H9 (cell line): ENCODE measurements at places on chromosomes 11 and 22. TPM values are rescaled to one million over a fixed set of nuclear protein-coding genes. Genes with fewer than 3 reads are reported as not detected.
A peak's percentile ranks its signal among the peaks of the same experiment; 100 is the strongest.

- DNase-seq = no peak
These were observed 20.8 kb downstream of the KCNA4 start for GRCh38 chr11:29996016-29996415.

DNA sequence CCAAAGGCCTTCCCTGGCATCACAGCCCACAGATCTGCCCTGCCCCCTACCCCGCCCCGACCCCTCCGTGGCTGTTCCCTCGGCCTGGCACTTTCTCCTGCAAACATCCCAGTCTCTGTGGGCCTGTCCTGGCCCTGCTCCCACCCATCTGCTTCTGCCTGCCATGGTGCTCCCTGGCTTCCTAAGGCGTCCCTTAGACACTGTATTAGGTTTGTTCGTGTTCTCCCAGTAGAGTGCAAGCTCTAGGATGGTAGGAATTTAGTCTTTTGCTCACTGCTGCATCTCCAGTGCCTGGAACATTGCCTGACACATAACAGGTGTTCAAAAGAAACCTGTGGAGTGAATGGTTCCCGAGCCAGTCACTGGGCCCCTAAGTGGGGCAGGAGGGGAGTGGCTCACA lies 69.6 kb upstream of the PITPNB start:
- DNase-seq = peak; percentile 15

Gene NLRP14
- total RNA-seq = 0.07 TPM in 1 of 2 replicates, not detected in the other

DNA sequence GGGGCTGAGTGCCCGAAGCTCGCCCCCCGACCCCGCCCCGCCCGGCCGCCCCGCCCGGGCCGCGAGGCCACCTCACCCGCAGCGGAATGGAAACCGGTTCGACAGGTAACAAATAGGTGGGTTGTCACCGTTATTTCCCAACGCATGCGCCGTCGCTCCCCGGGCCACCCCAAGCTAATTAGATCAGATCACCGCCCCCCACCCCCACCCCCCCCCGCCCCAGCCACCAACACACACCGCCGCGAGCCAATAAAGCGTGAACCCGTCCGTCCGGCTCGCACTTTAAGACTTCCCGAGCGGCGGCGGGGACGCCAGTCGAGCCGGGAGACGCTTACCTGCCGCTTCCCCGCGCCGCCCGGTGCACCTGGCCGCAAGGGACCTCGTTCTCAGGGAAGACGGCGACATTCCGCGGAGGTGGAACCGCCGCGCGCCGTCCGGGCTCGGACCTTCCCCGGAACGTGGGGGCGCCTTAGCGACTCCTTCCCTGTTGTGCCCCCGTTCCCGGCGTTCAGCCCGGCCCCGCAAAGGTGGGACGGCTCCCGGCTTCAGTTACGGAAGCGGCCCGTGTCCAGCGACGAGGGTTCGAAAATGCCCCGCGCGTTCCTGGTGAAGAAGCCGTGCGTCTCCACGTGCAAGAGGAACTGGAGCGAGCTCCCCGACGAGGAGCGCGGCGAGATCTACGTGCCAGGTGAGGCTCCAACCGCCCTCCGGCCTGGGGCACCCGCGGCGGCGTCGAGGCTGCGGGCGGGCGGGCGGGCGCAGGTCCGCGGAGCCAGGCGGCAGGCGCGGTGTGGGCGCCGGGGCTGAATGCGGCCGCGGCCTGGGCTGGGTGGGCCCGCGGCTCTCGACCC lies at the start of gene OVOL1:
Gene OVOL1 (plus strand): TSS at position 278 of the 851 bp plus-strand sequence. CDS start 311 bp downstream, at position 589.
- DNase-seq = peak; percentile 88

DNA sequence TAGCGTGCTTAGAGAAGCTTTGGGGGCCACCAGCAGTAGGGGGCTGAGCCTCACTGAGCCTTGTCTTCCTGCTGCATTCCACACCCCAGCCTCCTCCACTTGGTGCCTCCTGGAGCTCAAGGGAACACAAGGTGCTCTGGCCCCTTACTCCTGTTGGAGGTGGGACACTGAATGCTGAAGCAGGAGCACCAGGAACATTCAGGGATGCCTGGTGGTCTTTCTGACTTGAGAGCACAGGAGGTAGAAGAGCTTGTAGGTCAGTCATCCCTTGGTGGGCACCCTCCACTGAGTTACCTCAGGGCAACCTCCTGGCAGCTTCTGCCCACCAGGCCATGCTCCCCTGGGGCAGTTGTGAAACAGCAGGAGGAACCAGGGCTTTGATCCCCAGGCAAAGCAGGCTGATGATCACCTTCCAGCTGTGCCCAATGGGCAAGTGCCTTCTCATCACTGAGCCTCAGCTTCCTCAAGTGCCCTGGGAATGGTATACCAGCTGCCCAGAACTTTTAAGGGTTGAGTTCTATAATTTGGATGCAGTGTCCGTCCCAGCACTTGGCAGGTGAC lies 50.1 kb downstream of the CABIN1 start:
- DNase-seq = no peak

Gene ST14
- 22.4 and 22.9 TPM in 2 replicates for total RNA-seq

Gene GLB1L2
- total RNA-seq = 2.0 and 2.4 TPM in 2 replicates

Gene PRR33
- total RNA-seq = not detected in 2 replicates

Gene DKK3
- total RNA-seq = 16.2 and 17.1 TPM in 2 replicates

DNA sequence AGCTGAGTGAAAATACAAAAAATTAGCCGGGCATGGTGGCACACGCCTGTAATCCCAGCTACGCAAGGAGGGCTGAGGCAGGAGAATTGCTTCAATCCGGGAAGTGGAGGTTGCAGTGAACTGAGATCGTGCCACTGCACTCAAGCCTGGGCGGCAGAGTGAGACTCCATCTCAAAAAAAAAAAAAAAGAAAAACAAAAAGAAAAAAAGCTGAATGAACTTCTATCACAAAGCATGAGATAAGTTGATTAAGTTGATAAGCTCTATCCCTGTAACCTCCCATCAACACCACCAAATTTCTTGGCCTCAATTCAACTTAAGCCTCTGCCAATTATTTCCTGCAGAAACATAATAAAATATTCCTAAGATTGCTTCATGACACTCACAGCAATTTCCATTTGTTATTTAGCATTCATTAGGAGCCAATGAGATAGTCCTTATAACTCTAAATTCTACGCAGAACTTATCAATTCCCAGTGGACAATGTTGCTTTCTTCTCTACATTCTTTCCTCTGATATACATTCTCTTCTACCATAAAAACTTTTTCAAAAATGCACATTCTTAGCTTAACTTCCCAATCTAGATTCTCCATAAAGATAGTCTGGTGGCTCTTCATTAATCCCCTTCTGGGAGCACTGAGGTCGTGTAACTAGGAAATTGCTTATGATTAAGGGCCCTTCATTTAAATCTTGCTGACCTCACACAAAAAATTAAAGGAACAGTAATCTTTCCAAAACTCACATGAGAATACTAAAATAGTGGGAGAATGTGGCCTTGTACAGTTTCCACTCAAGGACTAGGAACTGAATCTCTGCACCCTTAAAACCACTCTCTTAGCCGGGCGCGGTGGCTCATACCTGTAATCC lies 2.9 kb downstream of the AMBRA1 start:
- no peak for DNase-seq

Gene CYTH4
- total RNA-seq = not detected in 2 replicates

DNA sequence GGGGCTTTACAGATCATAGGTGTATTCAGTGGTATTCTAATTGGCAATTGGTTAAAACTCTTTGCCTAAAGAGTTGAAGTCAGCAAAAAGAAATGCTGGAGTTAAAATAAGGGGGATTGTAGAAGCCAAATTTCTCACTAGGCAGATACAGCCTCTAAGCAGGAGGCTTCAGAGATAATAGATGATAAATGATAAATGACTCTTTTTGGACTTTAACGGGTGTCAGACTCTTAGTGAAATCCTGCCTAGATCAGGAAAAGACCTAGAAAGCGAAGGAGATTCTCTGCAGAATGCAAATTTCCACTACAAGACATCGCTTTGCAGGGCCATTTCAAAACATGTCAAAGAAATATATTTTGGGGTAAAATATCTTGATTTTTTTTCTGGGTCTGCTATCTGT lies 182.8 kb downstream of the FAM76B start:
- DNase-seq = no peak

- no peak for DNase-seq
These were observed 107.8 kb upstream of the MTNR1B start for GRCh38 chr11:92861634-92862033.

DNA sequence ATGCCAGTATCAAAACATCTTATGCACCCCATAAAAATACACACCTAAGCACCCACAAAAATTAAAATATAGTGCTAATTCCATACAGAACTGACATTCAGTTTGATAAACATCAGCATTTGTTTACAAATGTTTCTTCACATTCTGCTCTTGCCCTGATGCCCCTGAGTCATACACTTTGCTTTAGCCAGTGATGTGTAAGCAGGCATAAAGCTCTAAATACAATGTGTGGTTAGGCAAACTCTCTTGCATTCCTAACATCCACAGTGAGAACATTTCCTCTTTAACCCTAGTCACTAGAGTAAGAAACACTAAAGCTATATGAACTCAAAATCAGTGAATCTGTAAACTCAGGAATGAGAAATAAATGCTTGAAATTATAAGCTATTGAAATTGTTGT lies 1060.7 kb downstream of the FAM181B start:
- DNase-seq = no peak

DNA sequence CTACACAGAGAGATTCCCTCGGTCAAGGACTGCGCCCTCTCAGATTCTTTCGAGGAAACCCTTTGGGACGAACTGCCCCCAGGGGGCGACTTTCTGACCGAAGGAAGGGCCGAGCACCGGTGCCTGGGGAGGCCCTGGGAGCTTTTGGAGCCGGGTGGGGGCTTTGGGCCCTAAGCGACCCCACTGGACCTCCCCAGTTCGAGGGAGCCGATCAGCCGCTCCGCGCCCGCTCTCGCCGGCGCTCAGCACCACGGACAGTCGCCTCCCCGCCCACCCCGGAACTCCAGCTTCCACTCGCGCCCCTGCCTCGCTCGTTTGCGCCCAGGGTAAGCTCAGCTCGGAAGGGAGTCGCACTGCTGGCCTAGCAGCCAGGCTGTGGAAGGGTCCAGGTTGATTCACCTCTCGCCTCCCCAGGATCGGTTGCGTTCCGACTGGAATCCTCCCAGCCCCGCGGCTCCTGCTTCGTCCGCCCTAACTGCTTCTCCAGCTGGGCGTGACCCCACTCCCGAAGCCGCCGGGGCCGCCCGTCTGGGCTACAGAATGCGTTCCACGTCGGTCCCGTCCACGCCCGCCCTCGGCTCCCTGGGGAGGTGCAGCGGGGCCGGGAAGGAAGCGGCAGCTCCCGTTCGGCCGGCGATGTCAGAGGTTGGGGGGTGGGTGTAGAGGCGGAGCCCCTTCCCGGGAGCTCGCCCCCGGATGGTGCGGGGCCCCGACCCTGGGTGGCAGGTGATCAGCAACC lies 428 bp downstream of the SCN3B start:
- peak; percentile 66 for DNase-seq

DNA sequence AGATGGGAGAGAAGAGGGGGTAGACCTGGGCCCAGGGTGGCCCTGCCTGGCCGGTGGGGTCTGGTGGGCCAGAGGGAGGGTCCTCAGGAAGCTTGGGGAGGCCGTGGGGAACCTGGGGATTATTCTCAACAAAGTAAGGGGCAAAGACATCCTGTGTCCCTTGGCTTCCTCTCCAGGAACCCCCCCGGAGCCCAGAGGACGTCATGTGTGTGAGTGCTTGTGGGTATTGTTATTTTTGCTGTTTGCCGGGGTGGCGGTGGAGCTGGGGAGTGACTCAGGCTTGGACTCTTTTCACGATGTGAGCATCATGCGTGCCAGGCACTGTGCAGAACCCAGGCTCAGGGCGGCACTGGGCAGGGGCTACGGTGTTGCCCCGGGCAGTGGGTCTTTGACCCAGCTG lies 982 bp upstream of the SHANK3 start:
- no peak for DNase-seq

GRCh38 chr22:45157907-45158306 lies 5.8 kb upstream of the NUP50 start:
- no peak for DNase-seq

GRCh38 chr11:27783701-27784355 lies 83.6 kb upstream of the BDNF start:
- DNase-seq = no peak

Gene PHF21B
- 54.3 and 60.3 TPM in 2 replicates for total RNA-seq

Gene KRTAP5-10
- total RNA-seq = not detected in 2 replicates

Gene CSNK2A3
- 1.7 TPM in 2 replicates for total RNA-seq

- no peak for DNase-seq
These were observed 11.4 kb downstream of the AASDHPPT start for GRCh38 chr11:106088896-106089295.

GRCh38 chr22:30949934-30950660 lies 18.5 kb downstream of the MORC2 start:
- DNase-seq = no peak

- DNase-seq = peak; percentile 85
These were observed 21.2 kb downstream of the DAGLA start for GRCh38 chr11:61701242-61701886.

DNA sequence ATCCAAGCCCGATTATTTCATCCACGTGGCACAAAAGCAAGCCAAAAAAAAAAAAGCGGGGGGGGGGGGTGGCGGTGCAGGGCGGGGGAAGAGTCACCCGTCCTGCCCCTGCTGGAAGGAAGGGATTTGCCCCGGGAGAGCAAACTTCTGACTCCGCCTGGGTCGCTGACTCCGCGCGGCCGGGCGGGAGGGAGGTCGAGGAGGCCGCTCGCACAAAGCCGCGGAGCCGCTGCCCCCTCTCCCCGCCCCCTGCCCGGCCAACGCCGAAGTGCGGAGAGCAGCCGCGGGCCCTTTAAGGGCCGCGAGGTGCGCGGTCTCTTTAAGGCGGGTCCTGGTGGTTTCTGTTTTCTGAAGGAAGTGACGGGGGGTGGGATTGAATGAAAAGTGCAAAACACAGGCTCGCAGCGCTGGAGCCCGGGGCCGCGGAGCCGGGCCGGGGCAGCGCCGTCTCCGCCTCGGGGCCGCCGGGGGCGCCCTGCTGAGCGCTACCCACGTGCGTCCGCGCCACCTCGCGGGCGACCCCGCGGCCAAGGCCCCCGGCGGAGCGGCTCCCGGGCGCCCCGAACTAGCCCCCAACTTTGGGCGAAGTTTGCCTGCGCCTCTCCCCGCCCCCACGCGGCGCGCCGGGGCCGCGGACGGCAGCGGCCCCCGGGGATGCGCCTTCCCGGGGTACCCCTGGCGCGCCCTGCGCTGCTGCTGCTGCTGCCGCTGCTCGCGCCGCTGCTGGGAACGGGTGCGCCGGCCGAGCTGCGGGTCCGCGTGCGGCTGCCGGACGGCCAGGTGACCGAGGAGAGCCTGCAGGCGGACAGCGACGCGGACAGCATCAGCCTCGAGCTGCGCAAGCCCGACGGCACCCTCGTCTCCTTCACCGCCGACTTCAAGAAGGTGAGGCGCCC lies at the start of gene OAF:
Gene OAF (plus strand): TSS at position 407 of the 896 bp plus-strand sequence. CDS start 248 bp downstream, at position 655.
- peak; percentile 89 for DNase-seq

Gene CECR2
- total RNA-seq = 145 and 154 TPM in 2 replicates

DNA sequence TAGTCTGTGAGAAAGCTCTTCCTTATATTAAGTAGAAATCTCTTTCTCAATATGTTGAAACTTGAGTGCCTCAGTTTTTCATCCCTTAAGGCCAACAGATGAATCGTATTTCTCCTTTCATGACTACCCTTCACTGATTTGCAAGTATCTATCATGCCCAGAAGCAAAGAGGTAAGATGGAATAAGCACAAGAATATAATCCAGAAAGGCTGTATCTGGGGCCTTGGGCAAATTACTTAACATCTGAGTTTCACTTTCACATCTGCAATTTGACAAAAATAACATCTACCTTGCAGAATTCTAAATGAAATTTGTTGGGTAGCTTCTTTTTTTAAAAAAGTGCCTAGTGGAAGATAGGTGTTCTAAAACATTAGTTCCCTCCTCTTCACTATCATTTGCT lies 552.4 kb upstream of the ANO5 start:
- DNase-seq = no peak

GRCh38 chr11:118785362-118785761 lies 5.6 kb downstream of the DDX6 start:
- DNase-seq = no peak
